ENCODE measurements at places on chromosomes 5 and 9.
A peak's percentile ranks its signal among the peaks of the same experiment; 100 is the strongest.

DNA sequence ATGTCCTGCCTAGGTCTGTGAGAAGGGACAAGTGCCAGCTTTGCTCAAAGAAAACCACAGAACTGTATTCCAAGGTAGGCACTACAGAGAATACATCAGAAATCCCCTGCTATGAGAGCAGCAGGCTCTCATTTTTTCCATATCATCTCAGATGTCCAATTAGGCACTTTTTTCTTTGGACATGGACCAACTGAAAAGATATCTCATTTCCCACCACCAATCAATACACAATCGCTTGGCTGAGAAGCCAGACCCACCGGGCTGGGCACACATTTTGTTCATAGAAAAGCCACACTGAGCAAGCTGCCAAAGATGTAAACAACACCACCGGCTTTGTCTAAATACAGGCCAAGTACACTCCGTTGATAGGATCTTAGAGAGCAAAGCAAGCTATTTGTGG, 25.9 kb downstream of the STOM start:
- DNase-seq = no peak

GRCh38 chr5:94694671-94695070, 76.2 kb downstream of the SLF1 start:
- DNase-seq = no peak

DNA sequence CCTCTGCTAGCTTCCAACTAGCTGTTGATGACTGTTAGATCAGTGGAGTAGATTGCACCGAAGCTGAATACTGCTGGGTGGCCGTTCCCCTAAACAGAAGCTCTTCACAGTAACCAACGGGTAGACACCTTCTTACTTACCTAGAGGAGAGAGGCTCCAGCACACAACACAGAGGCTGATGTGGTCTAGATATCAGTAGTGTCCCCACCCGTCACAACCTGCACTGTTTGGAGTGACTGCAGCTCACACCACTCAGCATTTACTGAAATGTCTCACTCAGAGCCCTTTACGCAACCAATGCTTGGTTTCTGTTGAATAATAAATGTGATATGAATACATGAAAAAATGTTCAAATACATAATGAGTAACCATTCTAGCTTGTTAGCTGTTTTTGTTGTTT, 5.3 kb downstream of the TMEM174 start:
- no peak for DNase-seq

- DNase-seq = no peak
Measured at GRCh38 chr9:126614455-126615244, 922 bp downstream of the LMX1B start.

DNA sequence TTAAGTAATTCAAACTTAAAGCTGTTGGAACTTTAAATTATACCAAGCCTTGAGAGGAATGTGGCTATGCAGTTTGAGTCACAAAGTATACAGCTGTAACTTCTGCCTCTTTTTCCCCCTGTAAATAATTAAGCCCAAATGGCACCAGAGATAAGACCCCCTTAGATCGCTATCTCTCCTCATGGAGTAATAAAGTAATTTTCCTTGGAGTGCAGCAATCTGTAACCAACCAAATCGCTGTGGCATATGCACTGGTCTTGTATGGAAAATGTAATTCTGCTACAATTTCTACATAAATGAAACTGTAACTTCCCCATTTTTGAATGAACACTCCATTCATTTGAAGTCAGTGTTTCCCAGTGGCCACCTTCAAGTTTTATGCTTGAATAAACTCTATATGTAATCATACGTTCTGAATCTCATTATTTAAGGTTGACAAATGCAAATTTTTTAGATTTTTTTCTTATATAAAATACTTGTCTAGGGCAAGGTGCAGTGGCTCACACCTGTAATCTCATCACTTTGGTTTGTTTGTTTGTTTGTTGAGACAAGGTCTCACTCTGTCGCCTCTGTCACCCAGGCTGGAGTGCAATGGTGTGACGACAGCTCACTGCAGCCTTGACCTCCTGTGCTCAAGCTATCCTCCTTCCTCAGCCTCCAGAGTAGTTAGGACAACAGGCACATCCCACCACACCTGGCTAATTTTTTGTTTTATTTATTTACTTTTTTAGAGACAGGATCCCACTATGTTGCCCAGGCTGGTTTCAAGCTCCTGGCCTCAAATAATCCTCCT, 12.3 kb downstream of the SUSD1 start:
- DNase-seq = no peak

DNA sequence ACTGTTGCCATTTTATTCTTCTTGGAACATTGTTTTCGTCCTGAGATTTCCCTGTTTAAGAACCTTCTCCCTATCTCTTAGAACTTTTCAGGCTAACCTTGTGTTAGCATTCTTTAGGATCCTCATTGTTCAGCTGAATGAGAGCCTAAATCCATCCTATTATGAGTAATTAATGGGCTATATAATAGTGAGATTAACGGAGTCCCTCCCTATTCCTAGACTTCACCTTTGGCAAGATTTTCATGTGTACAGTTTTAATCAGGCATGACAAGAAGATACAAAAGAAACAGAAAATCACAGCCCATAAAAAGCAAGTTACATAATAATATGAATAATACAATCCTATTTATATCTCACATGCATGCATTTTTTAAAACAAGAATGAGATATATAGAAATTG, 9.1 kb upstream of the MSMP start:
- DNase-seq = no peak

DNA sequence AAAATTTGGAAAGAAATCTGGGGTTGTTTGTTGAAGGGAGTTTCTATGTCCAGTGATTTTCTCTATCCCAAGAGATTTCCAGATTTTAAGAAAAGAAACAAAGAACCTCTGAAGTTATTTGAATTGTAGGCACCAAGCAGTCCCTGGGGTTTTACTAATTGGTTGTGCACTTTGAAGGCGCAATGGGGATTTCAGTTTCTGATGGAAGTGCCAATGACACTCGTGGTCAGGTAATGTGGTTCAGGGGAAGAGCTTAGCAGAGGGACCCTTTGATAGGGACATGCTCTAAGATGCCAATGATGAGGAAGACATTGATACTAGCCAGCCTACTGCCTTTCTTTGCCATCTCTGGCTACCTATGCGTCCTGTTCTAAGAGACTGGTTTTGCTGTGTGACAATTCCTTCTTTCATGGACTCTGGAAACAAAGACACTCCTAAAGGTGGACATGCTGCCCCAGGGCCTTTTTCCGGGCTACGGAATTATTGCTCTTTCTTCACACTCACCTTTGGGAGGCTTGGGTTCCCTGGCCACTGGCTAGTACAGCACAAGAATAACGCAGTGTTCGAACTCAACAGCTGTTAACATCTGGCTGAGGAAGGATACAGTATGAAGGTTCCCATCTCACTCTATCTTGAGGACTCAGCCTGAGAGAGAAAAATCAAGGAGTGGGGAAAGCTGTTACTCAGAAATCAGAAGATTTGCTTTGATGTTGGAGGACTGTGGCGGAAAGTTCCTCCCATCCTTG, 6.9 kb upstream of the TRAF1 start:
- no peak for DNase-seq

- no peak for DNase-seq
Measured at GRCh38 chr9:133237035-133237731, 28.1 kb upstream of the OBP2B start.

DNA sequence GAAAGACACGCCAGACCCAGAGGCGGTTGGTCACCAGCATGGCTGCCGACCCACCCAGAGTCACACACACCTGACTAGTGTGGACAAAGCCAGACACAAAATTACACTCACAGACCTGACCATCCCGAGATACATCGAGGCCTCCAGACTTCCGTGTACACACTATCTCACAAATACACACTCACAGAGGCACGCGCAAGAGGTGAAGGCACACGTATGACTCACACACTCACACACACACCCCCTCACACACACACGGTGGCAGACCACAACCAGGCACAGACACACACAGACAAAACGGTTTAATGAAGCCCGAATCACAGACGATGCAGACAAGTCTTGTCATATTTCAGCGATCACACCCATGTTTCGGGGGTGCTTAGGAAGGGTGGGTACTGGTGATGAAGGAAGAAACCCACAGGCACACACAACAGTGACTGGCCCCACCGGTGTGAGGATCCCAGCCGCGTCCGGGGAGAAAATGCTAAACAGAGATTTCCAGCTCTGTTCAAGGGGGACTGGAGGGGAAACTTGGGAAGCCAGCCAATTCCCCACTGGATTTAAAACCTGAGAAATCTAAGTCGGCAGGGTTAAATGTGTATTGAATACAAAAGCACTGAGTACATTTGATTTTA, 51.3 kb downstream of the CRB2 start:
- DNase-seq = peak; percentile 33

- DNase-seq = peak; percentile 47
Measured at GRCh38 chr5:173919443-173919842, 31.3 kb downstream of the CPEB4 start.

GRCh38 chr5:125394661-125395280, 648.3 kb upstream of the ZNF608 start:
- no peak for DNase-seq

DNA sequence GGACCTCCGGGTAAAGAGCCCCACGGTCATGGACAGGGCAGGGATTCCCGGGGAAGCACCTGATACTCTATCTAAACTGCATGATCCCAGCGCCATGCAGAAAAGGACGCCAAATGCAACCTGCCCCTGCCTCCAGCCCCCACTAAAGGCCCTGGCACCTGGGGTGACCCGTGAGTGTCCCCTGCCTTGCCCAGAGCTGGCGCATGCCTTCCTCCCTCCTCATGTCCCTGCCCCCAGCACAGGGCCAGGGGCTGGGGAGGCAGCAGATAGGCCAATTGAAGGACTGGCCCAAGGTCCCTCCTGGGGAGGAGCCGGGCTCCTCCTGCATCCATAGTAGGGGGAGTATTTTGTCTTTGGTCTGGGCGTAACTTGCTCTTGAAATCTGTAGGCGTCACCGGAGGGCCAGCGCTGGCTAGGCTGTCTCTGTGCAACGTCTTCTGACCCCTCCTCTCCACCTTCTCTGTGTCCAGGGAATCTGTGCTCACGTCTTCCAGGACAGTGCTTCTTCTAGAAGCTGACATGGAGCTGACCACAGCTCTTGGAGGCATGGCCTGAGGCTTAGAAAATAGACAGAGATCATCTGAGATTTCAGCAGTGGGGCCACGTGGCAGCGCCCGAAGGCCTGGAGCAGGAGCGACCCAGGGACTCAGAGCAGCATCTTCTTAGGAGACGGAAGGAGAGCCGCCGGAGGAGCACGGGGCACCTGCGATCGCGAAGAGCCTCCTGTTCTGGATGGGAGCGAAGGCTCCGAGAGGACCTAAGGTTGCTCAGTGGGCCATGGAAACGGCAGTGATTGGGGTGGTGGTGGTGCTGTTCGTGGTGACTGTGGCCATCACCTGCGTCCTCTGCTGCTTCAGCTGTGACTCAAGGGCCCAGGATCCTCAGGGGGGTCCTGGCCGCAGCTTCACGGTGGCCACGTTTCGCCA, 660 bp downstream of the SPAAR start:
- no peak for DNase-seq

GRCh38 chr5:178286226-178287090, 53.9 kb upstream of the PHYKPL start:
- DNase-seq = no peak

GRCh38 chr5:140312791-140313189, 9.9 kb upstream of the PFDN1 start:
- no peak for DNase-seq

DNA sequence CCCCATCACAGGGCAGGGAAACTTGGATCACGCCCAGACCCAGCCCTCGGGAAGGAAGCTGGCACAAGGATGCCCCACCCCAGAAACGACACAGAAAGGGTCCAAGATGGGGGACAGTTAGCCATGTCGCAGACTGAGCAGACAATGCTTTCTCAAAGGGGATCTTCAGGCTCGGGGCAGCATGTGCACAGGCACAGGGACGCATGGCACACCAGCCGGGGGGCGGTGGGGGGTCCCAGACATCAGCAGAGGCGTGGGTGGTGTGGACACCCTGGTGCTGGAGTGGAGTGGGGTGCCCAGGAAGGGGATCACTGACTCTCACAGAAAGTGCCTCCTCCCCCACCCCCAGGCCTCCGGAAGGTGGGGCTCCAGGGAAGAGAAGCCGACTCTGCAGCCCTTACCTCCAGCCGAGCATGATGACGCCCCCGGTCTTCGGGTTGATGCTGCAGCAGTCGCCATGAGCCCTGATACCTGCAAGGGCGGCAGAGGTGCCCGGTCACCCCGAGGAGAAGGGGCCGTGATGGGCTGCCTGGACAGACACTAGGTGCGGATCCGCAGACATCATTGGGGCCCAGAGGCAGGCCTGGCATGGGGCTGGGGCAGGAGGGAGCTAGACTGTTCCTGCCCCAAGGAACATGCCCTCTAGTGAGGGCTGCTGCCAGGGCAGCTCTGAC, 44.5 kb upstream of the ZNF354A start:
- no peak for DNase-seq

DNA sequence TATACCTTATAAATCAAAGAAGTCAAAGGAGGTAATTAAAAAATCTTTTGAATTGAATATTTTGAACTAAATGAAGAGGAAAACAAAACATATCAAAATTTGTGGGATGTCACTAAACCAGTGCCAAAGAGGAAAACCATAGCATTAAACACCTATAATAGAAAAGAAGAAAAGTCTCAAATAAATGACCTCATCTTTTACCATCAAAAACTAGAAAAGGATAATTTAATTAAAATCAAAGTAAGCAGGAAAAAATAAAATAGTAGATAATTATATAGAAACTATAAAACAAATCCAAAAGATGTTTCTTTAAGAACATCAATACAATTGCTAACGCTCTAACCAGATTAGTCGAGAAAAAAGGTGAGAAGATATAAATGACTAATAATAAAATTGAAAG, 47.8 kb downstream of the LPAR1 start:
- no peak for DNase-seq

DNA sequence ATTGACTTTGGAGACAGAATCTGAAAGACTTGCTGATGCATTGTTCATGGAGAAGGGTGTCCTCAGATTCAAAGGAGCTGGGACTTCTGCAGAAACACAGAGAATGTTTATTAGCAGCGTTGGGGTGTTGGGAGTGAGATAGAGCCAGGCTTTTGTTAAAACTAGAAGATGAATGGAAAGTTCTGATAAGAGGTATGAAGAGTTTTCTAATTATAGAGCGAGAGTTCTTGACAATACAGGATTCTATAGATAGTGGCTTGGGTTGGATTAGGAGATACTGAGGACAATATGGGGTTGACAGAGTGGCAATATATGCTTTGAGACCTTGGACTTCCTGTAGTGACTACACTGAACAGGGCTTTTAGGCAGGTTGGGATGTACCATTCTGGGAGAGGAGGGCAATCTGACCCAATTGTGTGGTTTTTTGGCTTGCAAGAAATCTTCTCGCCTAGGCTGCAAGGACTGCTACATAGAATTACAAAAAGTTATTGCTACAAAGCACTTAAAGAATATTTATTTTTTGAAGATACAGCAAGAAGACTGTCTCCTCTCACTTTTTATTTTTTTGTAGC, 83.1 kb downstream of the FER start:
- DNase-seq = no peak

- DNase-seq = no peak
Measured at GRCh38 chr9:93900971-93901861, 53.9 kb downstream of the BARX1 start.

- peak; percentile 54 for DNase-seq
Measured at GRCh38 chr5:179668391-179668790, 12.4 kb downstream of the CBY3 start.

GRCh38 chr5:178466342-178466741, 123.9 kb downstream of the COL23A1 start:
- no peak for DNase-seq

GRCh38 chr9:99169982-99170761, 51.6 kb downstream of the ALG2 start:
- DNase-seq = no peak
